ENCODE measurements at places on chromosomes 1 and 21.
A peak's percentile ranks its signal among the peaks of the same experiment; 100 is the strongest.

DNA sequence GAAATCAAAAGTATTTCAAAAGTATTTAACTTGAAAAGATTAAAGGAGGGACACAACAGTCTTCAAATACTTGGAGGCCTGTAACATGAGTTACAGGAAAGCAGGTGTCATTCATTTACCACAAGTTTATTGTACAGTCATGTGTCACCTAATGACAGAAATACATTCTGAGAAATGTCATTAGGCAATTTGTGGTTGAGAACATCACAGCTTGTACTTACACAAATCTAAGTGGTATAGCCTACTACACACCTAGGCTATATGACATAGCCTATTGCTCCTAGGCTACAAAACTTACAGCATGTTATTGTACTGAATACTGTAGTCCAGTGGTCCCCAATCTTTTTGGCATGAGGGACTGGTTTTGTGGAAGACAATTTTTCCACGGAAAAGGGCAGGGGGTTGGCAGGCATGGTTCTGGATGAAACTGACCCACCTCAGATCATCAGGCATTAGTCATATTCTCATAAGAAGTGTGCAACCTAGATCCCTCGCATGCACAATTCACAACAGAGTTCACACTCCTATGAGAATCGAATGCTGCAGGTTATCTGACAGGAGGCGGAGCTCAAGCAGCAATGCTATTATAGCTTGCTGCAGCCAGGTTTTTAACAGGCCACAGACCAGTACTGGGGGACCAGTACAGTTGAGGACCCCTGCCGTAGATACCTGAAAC is 25.0 kb upstream of the PHTF1 start:
- DNase-seq: no peak

- DNase-seq: no peak
These were observed 135.9 kb downstream of the HHAT start for GRCh38 chr1:210464519-210465039.

DNA sequence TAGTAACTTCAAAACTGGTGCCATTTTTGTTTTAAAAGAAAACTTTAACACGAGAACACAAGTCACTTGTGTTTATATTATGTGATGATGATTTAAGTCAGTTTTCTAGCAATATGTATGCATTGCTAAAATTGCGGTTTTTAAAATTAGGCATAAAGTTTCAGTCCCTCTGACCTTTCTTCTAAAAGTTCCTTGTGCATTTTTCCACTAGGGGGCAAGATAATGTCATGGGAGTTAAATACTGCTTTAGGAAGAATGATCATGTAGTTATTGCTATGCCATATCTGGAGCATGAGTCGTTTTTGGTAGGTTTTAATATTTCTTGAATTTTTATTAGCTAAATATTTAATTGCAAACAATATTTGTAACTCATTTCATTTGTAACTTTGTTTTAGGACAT is 10.7 kb downstream of the CDC7 start:
- DNase-seq: peak; percentile 23

GRCh38 chr21:15152591-15152990 is 87.8 kb upstream of the NRIP1 start:
- DNase-seq: no peak
